Activated CD8-positive, alpha-beta T cell treated with anti-CD3 and anti-CD28 coated beads, Interleukin-2, amount 10 ng/mL, durations not matched to agents 7 days and 5 days (primary cell): ENCODE measurements at places on chromosomes 5 and 9.

DNA sequence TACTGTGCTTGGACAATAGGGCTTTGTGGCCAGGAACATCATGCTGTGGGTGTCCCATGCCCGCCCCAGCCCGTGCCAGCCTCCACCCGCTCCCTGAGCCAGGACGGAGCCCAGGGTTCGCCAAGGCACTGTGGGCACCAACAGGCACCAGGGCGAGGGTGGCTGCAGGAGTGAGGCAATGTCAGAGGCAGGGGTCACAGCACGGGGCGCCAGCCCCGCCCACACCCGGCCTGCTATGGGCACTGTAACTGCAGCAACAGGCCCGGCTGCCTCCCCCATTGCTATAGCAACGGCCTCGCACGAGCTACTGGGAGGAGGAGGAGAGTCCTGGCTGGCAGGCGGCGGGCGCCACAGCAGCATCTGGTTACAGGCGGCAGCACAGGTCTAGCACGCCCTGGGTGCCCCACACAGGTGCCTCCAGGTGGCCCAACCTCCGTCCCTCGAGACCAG lies 2.5 kb downstream of the ABCA2 start:
- DNase-seq, result no peak

DNA sequence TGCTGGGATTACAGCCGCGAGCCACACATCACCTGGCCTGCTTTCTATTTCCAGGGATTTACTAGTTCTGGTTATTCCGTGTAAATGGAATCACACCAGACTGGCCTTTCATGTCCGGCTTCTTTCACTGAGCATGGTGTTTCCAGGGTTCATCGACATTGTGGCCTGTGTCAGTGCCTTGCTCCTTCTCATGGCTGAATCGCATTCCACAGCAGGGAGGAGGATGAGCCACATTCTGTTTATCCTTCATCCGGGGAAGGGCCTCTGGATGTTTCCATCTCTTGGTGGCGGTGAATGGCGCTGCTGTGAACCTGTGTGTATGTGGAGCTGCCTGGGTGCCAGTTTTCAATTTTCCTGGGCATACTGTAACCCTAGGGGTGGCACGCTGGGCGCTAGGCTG lies 58.7 kb upstream of the RNU6ATAC start:
- no peak for DNase-seq

DNA sequence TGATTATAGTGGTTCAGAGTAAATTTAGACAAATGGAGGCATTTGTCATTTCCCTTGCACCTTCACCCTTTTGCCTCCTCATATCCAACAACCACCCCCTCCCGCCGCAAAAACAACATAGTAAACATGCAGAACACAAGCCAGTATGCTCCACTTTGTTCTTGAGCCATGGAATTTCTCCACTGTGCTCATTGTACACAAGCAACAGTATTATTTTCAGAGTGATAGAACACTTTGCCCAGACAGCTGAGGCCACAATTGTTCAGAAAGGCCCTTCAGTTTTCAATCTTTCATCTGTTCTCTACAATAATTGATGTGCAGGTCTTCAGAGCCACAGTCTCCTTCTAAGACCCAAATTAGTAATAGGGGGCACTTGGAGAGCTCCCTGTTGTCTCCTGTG lies 272.8 kb upstream of the SLC30A5 start:
- DNase-seq, result no peak

- no peak for DNase-seq
Measured at GRCh38 chr5:31194892-31195555, 1.5 kb downstream of the CDH6 start.

DNA sequence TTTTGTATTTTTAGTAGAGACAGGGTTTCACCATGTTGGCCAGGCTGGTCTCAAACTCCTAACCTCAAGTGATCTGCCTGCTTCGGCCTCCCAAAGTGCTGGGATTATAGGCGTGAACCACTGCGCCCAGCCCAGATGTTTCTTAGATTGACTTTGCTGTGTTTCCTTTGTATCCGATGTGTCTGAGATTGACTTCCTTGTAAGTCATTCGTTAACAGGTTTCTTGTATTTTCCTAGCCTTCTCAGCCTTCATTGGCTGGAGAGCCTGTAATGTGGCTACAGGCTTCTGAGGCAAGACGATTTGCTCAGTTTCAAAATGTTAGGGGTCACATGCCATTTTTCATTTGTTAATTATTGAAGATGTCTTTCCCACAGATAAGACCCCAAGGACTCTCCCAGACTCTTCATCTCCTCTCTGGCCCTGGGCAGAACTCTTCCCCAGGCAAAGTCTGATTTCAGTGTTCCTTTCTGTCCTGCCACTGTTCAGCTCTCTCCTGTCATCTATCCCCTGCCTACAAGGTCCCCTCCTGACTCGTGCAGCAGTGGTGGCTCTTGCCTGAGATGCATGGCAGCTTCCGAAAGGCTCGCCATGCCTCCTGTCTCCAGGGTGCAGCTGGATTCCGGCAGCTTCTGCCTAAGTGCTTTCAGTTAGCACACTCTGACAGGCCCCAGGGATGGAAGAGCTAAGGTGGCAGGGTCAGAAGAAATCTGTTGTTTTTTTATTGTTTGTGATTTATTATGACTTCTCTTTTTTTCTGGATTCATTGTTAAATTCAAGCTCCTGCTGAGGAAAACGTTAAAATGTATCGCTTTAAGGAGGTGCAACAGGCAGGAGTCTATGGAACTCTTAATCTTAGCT lies 206.4 kb downstream of the AOPEP start:
- no peak for DNase-seq

DNA sequence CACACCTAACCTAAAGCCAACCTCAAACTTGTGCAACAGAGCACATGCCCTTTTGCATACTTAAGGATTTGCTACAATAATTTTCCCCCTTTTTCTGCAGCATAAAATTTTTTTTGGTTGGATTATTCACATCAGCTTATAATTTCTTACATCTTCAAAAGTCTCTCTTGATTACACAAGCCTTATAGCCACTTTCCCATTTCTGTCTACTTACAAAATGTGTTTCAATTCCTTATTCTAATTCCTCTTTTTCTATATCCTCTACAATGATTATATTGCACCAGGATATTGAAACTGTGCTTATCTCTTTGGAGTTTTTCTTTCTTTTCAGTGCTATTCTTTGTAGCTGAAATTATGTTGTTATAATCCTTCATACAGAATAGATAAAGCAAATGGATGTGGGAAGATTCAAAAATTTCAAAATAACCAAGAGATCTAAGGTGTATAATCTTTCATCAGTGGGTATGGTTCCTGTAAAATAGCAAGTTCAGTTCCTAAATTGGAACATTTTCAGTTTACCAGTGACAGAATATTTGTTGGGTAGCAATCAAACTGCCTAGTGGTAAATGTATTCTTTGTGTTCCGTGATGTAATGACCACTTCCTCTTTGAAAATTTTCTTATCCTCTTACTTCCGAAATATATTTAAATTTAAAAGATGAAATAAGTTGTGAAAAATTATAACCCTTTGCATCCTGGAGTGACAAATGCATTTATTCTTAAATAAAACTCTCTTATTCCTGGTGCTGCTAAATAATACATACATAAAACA lies 386.8 kb upstream of the CHD1 start:
- no peak for DNase-seq

GRCh38 chr5:149731332-149731616 lies 1.2 kb downstream of the PPARGC1B start:
- DNase-seq, result no peak
